Stimulated activated naive B cell treated with anti-CD40 and anti-IgM and Interleukin-4, amounts not matched to agents 10 μg/mL and 1 μg/mL and 100 μg/mL, for 72 hours (primary cell): ENCODE measurements at places on chromosomes 1 and 21.

GRCh38 chr1:228313536-228314277 is 92.9 kb downstream of the TRIM11 start:
- DNase-seq, result no peak

- DNase-seq, result no peak
Measured at GRCh38 chr21:37550618-37551330, 184.2 kb downstream of the DYRK1A start.

GRCh38 chr1:196933531-196934189 is 9.9 kb upstream of the CFHR2 start:
- DNase-seq, result no peak

GRCh38 chr1:167248707-167249642 is 28.3 kb downstream of the POU2F1 start:
- DNase-seq, result no peak

GRCh38 chr1:93701629-93702028 is 20.0 kb upstream of the BCAR3 start:
- no peak for DNase-seq

DNA sequence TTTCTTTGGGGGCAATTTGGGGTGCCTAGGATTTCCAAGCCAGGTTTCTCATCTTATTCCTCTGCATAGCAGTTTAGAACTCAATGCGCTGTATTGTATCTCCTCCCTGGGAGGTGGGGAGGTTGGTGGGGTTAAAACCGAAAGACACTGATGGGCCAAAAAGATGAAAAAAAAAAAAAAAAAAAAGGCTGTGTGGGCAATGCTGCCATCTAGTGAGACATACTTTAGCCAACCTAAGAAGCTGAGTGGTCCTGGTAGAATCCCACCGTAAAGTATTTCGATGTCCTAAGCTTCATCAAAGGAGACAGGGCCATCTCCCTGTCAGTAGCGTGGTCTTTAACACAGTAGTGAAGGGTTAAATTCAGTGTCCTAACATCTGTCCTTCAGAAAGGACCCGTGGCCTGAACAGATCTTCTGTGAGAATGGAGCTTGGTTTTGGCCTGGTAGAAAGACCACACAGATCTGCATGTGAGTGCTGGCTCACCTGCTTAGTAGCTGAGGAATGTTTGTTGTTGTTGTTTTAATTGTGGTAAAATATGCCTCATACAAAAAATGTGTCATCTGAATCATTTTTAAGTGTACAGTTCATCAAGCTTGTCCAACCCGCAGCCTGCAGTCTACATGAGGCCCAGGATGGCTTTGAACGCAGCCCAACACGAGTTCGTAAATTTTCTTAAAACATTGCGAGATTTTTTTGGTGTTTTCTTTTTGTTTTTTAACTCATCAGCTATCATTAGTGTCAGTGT is 226.2 kb downstream of the KIF26B start:
- DNase-seq, result no peak

- DNase-seq, result no peak
Measured at GRCh38 chr1:44048532-44049215, 17.4 kb upstream of the SLC6A9 start.

- peak; percentile 45 for DNase-seq
Measured at GRCh38 chr1:58392083-58392482, 154.4 kb downstream of the OMA1 start.

GRCh38 chr1:221878134-221878533 is 136.2 kb upstream of the DUSP10 start:
- no peak for DNase-seq

DNA sequence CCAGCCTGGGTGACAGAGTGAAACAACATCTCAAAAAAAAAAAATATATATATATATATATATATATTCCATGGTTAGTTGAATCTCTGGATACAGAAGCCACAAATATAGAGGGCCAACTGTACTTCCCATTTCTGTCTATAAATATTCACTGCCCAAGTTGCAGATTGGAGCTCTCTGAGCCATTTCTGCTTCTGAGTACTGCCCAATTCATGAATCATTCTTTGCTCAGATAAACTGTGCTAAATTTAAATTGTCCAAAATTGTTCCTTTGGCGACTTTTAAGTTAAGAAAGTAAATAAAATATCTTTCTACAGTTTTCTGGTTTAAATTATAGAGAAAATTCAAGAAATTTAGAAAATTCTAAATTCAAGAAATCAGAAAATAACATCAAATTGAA is 23.2 kb upstream of the C1orf146 start:
- no peak for DNase-seq

DNA sequence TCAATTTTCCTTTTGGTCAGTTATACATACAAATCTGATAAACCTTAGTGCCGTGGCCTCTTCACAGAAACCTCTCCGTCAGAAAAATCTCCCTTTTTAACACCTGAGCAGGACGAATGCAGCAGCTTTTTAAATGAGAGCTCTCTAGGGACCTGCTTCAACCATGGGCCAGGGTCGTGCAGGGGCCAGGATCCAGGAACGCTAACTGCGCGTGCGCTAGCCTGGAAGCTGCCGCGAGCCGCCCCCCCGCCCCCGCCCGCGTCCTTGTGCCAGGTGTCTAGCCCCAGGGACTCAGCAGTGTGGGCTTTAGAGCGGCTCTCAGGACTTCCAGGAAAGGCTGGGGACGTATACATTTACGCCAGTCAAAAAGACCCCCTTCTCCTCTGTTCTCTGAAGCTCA is 136.8 kb upstream of the FMN2 start:
- no peak for DNase-seq

DNA sequence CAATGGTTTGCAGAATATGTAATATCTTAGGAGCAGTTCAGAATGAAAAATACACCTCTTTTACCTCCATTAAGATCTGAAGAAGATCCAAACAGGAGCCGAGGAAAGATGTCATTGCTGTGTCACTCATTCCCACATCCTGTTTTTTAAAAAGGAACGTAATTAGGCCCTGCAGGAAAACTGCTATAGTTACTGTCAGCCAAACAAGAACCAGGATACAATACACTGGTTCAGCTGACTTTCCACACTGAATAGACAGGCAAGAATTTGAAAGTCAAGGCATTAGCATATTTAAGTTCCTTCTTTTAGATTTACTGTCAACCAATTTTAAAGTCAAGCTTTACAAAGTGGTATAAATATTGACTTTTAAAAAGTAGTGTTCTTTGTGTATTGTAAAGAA is 63.8 kb downstream of the IARS2 start:
- DNase-seq, result no peak

DNA sequence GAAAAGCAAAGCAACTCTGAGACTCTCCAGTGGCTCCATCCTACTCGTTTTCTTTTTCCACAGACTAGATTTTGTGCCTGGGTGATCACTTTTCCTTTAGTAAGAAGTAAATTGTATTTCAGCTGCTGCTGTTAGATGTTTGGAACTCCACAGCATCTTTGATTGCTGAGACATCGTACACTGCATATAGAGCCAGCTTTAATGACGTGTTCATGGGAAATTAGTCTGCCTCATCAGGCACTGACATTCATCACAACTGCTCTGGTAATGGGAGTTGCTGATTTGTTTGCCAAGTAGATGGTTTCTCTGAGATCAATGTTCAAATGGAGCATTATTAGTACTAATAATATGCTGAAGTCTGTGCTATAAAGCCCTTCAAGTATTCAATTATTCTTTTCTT is 573.8 kb upstream of the NR5A2 start:
- no peak for DNase-seq

GRCh38 chr21:45638707-45639106 is 4.8 kb upstream of the PCBP3 start:
- no peak for DNase-seq

DNA sequence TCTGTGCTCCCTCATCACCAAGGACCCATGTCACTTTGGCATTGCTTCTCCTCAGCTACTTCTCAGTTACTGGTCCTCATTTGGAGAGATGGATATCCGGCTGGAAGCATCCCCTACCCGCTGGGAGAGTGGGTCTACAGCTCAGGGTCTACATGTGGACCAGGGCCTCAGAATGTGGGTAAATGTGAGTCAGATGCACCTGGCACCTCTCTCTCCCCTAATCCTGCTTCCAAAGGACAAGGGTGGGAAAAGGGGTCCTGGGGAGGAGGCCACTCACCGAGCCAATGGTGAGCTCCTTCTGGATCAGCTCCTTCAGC is 908 bp downstream of the S100A6 start:
- no peak for DNase-seq

DNA sequence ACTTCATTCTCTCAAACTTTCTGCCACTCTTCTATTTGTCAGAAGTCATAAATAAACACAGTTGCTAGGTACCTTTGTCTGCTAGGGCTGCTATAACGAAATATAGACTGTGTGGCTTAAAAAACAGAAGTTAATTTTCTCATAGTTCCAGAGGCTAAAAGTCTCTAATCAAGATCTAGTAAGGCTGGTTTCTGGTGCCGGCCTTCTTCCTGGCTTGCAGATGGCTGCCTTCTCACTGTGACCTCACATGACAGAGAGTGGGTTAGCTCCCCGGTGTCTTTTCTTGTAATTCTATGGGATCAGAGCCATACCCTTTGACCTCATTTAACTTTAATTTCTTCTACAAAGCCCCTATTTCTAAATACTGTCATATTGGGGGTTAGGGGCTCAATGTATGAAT is 5.9 kb downstream of the PDC start:
- DNase-seq, result no peak

DNA sequence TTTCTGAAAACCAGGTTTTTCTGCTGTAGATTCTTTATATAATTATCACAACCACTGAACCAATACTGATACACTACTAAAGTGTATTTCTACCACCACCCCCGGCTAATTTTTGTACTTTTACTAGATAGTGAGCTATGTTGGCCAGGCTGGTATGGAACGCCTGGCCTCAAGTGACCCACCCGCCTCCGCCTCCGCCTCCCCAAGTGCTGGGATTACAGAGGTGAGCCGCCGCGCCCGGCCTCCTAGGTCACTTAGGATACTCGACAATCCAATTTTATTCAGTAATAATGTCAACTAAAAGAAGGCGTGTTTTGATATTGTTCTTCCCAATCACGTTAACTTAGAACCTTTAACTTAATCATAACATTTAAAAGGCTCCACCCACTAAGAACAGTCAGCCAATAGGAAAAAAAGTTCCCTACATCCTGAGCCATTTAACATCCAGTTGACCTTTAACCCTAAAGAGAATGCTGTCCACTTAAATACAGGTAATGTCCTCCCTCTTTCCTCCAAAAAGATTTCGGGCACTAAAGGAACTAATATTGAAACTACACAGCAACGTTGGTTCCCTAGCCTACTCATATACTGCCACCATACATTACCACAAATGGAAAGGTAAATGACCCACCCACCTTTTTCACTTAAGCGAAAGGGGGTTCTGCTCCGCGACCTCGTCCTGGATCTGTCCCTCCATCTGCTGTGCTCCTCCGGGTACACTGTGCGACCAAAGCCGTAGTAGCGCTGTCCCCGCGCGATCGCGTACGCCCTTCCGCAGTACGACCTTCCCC is 1.2 kb downstream of the RSRP1 start:
- no peak for DNase-seq

- DNase-seq, result no peak
Measured at GRCh38 chr1:66731170-66731865, 20.9 kb upstream of the DYNLT5 start.

DNA sequence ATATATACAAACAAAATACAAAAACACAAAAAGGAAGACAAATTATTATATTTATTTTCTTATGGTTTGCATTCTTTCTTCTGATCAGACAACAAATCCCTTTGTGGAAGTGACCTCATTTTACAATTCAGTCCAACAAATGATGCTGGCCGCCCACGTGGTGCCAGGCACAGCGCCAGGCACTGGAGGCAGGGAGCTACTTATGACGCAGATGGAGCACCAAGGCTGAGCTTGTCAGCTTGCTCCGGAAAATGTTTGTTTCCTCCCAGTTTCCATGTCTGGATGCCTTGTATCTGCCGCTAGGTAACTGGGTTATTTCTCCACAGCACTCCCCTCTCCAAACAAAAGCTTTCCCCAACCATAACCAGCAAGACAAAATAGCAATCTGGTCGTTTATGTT is 30.7 kb upstream of the CD34 start:
- DNase-seq, result no peak
